ENCODE measurements at places on chromosomes 5 and 9. TPM values are rescaled to one million over a fixed set of nuclear protein-coding genes. Genes with fewer than 3 reads are reported as not detected.

SETD9 gene
- total RNA-seq, result 7.6 TPM

GLRX gene
- 52.8 TPM for total RNA-seq

- H3K27ac ChIP-seq, result no peak overlapping the region
- no peaks in the 10 kb centered on the region for H3K36me3 ChIP-seq
- no peak overlapping the region for H3K4me3 ChIP-seq
- H3K4me1 ChIP-seq, result no peaks in the 10 kb centered on the region
These were observed 151.4 kb downstream of the LPAR1 start for GRCh38 chr9:110886832-110887231.

GRCh38 chr5:71600783-71601182 lies 13.6 kb downstream of the MCCC2 start:
- no peak for DNase-seq
- no peaks in the 10 kb centered on the region for H3K27me3 ChIP-seq
- H3K4me3 ChIP-seq, result no peak overlapping the region
- peak overlapping the region; percentile 42 for H3K27ac ChIP-seq
- no peaks in the 10 kb centered on the region for H3K4me1 ChIP-seq
- H3K36me3 ChIP-seq, result no peaks in the 10 kb centered on the region

NOXA1 gene
- 29.3 TPM for total RNA-seq

DNA sequence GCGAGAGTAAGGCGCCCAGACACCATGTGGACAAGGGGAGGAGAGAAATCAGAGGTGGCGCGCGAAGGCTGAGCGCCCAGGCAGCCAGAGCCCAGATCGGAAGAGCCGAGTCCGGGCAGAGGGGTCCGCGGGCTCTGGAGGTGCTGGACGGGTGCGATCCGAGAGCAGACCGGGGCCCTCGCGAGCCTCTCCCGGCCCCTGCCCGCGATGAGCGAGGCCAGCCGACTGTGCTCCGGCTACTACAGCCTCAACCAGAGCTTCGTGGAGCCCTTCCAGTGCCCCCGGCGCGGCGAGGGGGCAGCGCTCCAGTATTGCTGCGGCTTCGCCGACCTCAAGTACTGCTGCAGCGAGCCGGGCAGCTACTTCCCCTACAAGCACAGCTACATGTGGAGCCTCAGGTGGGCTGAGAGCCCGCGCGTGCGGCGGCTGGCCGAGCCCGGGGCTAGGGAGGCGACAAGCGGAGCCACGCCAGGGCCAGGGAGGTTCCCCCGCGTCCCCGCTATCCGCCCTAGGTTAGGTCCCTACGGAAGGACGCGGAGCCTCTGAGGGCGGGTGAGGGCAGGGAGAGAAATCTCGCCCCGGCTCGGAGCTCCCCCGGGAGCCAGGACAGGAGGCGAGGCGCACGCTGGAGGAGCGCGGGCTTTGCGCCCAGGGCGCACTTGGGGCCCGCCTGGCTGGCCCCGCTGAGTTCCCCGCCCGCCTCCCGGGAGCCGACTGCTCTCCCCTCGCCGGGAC lies at the start of gene SHISAL2B:
TSS of gene SHISAL2B (plus strand) at position 87 of the 735 bp plus-strand sequence. CDS start at position 208, 121 bp downstream.
- no peak for DNase-seq
- no peaks in the 10 kb centered on the region for H3K36me3 ChIP-seq
- H3K27me3 ChIP-seq, result peaks cover 21% of the 10 kb centered on the region
- H3K27ac ChIP-seq, result no peak within 1 kb of the TSS
- no peaks in the 10 kb centered on the region for H3K4me1 ChIP-seq

SLC25A2 gene
- total RNA-seq, result 1.1 TPM

- no peak overlapping the region for H3K4me3 ChIP-seq
- no peaks in the 10 kb centered on the region for H3K36me3 ChIP-seq
- no peak for DNase-seq
These were observed 434.0 kb upstream of the CLINT1 start for GRCh38 chr5:158292981-158293380.

GRCh38 chr9:129198319-129199043 lies 20.4 kb upstream of the IER5L start:
- no peak overlapping the region for H3K4me3 ChIP-seq
- H3K4me1 ChIP-seq, result no peaks in the 10 kb centered on the region

DNA sequence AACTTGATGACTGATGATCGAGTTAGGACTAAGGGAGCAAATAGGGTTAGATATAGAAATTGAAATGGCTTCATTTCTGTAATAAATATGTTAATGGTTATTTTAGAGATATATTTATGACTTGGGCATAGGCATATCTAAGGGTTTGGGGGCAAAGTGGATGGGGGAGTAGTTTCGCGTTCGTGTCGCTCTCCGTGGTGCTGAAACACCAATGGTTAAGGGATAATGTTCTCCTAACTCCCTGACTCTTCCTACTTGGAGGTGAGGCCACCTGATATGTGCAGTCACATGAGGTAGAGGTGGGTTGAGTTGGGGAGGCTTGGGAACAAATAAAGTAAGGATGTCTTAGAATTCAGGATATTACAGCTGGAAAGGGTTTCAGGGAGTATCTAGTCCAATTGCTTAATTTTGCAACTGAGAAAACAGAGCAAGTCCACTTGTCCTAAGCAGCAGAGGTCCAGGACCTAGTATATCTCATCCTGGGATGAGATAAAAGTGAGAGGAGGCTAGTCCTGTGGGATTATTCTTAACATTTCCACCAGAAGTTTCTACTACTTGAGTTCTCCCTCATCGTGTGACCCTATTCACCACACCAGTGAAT lies 44.0 kb upstream of the MAP1B start:
- H3K27ac ChIP-seq, result no peak overlapping the region
- H3K4me1 ChIP-seq, result no peaks in the 10 kb centered on the region
- H3K36me3 ChIP-seq, result no peaks in the 10 kb centered on the region
- no peak for DNase-seq
- H3K4me3 ChIP-seq, result no peak overlapping the region
- no peaks in the 10 kb centered on the region for H3K27me3 ChIP-seq

DNA sequence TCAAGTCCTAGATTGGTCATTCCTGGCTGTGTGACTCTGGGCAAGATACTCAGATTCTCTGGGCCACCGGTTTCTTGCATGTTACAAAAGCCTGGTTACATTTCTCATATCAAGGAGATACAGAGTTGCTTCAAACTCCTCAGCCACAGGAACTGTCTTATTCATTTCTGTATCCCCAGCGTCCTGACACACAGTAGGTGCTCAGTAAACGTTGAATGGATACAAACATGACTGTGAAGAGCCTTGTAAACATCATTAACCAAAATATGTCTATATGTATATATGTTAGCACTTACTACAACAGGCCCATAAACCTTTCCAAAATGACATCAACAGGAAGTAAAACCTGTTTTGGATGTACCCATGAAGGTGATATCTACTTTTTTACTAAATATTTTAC lies 1.6 kb downstream of the CLTB start:
- no peak for DNase-seq
- peak overlapping the region; percentile 97 for H3K4me3 ChIP-seq
- H3K4me1 ChIP-seq, result no peaks in the 10 kb centered on the region
- no peaks in the 10 kb centered on the region for H3K27me3 ChIP-seq
- no peaks in the 10 kb centered on the region for H3K36me3 ChIP-seq

DNA sequence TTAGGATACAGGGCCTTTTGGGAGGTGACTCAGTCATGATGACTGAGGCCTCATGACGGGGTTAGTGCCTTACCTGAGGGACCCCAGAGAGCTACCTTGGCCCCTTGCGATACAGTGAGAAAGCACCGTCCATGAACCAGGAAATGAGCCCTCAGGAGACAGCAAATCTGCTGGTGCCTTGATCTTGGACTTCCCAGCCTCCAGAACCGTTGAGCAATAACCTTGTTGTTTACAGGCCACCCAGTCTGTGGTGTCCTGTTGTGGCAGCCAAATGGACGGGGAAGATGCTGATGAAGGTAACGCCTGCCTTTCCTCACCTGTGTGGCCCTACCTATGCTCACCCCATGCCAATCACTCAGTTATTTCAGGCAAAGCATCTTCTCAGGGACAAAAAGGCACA lies 5.6 kb upstream of the GFPT2 start:
- H3K4me3 ChIP-seq, result no peak overlapping the region
- peaks cover 4% of the 10 kb centered on the region for H3K4me1 ChIP-seq
- no peaks in the 10 kb centered on the region for H3K36me3 ChIP-seq

CDC25C gene
- 4.3 TPM for total RNA-seq

GRCh38 chr9:105171589-105171988 lies 72.9 kb upstream of the SLC44A1 start:
- no peaks in the 10 kb centered on the region for H3K36me3 ChIP-seq
- no peaks in the 10 kb centered on the region for H3K27me3 ChIP-seq
- H3K27ac ChIP-seq, result no peak overlapping the region
- H3K4me1 ChIP-seq, result no peaks in the 10 kb centered on the region
- H3K4me3 ChIP-seq, result no peak overlapping the region
